ENCODE measurements at places on chromosomes 5 and 9.

DNA sequence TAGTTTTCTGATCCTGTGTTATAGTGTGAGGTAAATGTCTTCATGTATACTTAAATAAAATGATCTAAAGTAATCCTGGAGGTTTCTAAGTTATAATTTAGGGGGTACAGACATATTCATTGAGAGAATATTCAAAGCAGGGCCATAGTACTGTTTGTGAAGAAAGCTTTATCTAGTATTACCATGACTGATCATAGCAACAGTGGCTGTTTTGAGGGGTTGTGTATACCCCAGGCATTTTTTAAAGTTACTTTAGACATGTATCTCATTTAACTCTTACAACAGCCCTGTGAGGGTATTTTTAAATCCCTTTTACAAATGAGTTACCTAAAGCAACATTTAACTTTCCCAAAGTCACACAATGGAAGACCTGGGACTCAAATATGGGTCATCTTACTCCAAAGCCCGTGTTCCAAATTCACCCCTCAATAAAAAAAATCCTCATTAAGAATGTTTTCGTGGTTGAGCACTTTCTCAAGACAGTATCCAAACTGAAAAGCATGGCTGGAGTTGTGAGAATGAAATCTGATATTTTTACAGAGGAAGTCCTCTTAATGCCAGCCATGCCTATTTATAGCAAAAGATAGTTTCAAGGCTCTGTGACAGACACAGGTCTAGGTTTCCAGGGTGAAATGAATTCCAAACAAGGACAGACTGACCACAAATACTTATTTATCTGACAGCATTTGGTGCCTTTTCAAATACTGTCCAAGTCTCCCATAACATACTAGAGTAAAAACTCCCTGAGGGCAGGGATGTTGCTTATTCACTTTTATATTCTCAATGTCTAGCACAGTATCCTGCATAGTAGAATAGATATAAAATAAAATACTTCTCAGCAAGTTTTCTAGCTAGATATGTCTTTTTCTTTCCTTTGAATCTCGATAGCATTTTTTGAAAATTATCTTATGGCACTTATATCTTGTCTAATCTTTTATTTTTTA is 10.4 kb downstream of the STOM start:
- no peak for DNase-seq

DNA sequence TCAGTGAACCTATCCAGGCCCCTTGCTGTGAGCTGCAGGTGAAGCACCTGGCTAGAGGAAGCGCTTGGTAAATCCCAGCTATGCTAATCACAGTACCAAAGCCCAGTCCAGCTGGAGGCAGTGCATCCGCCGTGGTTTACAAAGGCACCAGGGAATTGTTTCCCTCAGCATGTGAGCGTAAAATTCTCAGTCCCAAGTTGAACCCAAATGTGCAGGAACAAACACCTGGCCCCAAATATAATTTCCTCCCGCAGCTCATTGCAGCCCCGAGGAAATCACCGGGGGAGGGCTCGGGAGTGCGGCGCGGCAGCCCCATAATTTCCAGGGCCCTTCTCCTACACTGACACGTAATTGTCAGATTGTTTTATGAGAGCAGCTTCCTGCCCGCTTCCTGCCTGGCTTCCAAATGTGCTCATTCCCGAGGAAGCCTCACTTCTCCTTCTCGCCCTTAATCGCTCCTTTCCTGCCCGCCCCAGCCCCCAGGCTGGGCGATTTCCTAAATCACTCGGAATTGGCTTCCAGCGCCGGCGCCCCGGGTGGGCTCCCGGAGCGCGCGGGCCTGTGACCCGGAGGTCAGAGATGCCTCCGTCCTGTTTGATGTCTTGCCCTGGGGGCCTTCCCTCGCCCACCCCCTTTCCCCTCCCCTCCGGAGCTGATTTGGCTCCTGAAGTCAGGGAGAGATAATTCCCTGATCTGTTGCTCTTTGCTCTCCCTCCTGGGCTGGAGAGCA is 134.4 kb downstream of the FGF1 start:
- no peak for DNase-seq

- DNase-seq, result no peak
Measured at GRCh38 chr9:3884736-3885135, 358.9 kb upstream of the RFX3 start.

DNA sequence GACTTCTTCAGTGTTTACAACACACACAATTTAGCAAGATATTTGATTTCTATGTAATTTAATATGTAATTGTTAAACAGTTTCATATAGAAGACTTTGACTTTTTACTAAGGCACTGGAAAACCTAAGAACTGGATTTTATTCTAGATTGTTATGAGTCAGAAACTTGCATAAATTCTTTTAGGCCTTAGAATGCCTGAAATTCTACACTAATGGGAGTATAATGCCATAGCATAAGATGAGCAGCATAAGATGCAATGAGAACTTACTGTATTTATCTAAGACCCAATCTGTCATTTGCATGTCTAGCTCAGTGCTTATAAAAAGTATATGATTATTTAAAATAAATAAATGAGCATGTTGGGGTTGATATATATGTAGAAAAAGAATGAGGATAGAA is 285.2 kb downstream of the CDH12 start:
- no peak for DNase-seq

- no peak for DNase-seq
Measured at GRCh38 chr9:95116808-95117204, 200.7 kb downstream of the FANCC start.

DNA sequence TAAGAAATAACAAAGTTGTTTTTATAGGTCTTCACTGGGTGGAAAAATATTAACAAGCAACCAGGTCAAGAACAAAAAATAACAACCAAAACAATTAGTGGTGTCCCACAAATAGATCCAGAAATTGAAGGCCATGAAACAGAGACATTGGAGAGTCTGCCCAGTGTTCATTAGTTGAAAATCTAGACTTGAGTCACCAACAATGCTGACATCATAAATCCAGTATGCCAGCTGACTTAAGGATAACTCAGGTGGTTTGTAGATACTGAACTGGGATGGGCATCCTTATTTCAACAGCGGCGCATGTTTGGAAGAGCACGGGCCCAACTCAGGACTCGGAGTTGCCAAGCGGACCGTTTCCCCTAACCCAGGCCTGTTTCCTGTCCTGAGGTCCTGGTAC is 80.7 kb upstream of the TNFAIP8 start:
- no peak for DNase-seq

GRCh38 chr5:79147076-79147475 is 35.5 kb downstream of the BHMT start:
- DNase-seq, result no peak

DNA sequence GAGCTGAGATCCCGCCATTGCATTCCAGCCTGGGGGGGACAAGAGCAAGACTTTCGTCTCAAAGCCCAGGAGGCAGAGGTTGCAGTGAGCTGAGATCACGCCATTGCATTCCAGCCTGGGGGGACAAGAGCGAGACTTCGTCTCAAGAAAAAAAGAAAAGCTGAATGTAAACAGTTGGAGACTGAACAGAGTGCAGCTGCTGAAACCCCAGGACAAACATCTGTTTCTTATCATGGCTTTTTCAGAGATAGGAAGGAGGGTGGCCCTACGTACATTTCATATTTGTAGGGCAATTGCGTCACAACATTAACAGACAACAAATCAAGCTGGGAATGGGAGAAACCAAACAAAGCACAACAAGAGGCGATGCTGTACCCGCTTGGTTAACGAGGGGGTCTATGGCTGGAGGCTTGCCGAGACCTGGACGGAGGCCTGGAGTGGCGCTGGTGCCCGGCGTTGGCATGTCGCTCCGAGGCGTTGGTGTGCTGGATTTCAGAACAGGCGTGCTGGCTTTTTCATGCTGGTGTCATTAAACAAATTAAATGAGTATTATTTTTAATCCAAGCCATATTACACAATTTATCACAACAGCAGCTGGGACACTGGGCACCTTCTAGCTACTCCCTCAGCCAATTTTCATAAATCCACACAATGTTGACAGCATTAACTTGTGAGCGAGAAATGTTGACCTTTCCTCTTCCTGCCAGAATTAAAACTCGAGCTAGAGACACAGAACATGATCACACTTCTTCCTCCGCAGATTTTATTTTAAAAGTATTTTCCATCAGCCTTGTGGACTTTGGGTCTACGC is 76.1 kb downstream of the TLE1 start:
- DNase-seq, result no peak

DNA sequence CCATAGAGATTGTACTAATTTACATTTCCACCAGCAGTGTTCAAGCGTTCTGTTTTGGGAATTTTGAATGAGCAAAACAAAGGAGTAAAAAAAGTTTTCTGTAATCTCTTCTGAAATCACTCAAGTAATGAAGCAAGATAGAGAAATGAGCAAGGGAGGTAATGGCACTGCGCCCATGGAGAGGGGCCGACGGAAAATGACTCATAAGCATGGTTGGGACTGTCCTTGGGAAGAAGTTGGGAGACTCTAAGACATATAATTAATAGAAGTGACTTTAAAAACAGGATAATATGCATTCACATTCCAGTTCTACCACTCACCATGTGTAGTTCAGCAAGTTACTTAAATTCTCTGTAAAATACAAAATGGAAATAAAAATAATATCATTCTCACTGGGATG is 62.5 kb upstream of the C5orf46 start:
- DNase-seq, result no peak

GRCh38 chr9:93134740-93135444 is 841 bp upstream of the NINJ1 start:
- DNase-seq, result no peak

GRCh38 chr9:98885575-98886295 is 58.0 kb upstream of the COL15A1 start:
- no peak for DNase-seq

- no peak for DNase-seq
Measured at GRCh38 chr5:5523066-5523505, 100.6 kb downstream of the ICE1 start.

- no peak for DNase-seq
Measured at GRCh38 chr5:149464796-149465489, 85.9 kb upstream of the IL17B start.

DNA sequence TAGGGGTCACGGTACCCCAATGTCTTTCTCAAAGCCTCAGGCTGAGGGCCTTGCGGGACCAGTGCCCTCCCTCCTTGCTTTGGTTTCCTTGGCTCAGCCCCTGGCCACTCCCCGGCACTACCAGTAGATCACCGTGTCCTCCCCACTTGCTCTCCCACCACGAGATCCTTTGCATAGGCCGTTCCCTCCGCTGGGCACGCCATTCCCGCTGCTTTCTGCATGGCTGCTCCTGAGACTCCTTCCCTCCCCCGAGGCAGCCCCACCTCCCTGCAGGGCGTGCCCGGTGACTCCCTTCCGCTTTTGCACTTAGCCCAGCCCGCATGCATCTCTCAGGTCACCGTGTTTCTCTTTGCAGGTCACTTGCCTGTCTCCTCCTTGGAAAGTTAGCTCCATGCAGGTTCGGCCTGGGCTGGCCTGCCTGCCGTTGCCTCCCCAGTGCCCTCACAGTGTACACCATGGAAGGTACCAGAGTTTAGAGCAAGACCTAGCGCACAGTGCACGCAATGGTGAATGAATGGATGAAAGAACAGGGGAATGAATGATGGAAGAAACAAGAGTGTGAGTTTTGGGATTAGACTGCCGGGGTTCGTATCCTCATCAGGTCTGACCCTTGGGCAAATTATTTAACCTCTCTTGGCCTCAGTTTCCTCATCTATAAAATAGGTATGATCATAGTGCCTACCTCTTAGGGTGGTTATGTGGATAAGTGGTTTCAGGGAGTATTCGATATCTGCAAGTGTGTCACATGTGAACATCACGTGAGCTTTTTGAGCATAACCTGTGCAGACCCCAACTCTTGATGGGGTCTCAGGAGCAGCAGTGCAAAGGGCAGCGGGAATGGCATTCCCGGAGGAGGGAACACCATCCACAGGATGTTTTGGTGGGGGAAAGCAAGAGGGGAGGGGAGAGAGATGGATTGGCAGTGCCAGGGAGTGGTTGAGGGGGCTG is 214.3 kb downstream of the C9orf50 start:
- DNase-seq, result no peak

DNA sequence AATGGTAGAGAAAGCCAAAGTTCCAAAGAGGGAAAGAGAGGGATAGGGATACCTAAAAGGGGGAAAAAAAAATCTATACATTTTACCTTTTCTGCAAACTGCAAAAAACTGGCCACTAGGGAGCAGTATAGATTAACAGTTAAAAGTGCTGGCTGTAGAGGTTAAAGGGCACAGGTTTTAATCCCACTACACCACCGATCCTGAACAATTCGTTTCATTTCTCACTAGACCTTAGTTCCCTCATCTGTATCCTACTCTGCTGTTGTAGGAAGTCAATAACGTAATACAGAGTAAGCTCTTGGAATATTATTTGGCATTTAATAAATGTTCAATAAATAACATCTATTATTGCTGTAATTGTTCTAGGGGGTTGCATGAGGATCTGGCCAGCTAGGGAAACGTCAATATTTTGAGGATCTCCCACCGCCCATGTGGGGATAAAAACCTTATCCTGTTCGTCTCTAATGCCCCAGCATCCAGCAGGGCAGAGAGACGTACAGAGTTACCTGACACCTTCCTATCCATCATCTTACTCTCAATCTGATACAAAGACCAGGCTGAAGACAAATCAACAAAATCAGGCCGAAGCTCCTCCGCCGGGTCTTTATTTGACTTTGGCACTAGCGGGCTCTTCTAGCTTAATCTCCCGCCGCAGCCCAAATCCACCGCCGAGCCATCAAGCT is 757 bp downstream of the CDC26 start:
- no peak for DNase-seq

- DNase-seq, result no peak
Measured at GRCh38 chr5:87002485-87002884, 265.2 kb upstream of the RASA1 start.

DNA sequence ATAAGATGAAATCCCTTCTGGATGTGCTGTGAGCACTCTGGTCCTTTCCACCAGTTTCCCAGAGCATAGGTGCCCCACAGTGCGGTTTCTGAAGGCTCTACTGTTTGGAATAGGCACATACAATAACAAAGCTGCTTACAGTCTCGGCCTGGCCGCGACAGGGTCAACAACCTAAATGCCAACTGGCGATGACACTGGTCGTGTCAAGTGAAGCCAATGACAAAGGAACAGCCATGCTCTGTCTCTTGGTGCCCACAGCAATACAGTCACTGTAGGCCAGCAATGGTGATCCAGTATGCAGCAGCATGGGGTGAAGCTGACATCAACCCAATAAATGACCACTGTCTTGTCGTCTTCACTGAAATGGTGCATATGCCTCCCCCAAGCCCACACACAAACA is 47.8 kb upstream of the EQTN start:
- DNase-seq, result no peak

GRCh38 chr5:83407931-83408330 is 63.6 kb upstream of the VCAN start:
- no peak for DNase-seq

DNA sequence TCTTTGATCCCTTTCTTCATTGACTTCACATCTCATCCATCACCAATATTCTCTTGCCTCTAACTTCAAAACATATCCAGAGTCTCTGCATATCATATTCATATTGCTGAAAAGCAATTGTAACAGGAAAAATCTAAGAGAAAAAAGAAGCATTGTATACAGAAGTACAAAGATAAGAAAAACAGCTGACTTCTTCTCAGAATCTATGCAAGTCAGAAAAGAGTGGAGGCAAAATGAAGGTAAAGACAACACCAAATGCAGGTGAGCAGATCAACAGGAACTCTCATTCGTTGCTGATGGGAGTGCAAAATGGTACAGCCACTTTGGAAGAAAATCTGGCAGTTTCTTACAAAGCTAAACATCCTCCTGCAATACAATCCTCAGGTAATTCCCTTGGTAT is 155.6 kb downstream of the PHF2 start:
- no peak for DNase-seq
